ENCODE measurements at places on chromosomes 11 and 22. TPM values are rescaled to one million over a fixed set of nuclear protein-coding genes. Genes with fewer than 3 reads are reported as not detected.

NOX4 gene
- total RNA-seq = not detected

NPTXR gene
- 1.2 TPM for total RNA-seq

LRRN4CL gene
- 0.17 TPM for total RNA-seq

PC gene
- total RNA-seq = 15.9 TPM

FAM118A gene
- total RNA-seq = 38.6 TPM

IFITM10 gene
- 0.32 TPM for total RNA-seq

FGF3 gene
- not detected for total RNA-seq

CRYBB2 gene
- total RNA-seq = not detected

OSBP2 gene
- total RNA-seq = 1.9 TPM

GNAZ gene
- total RNA-seq = 0.75 TPM

REXO2 gene
- 111 TPM for total RNA-seq

SCGB1C1 gene
- total RNA-seq = not detected

TMEM126B gene
- total RNA-seq = 52.5 TPM

OR56B1 gene
- not detected for total RNA-seq

CLDN5 gene
- 0.47 TPM for total RNA-seq

GRAMD1B gene
- 155 TPM for total RNA-seq

TRIM21 gene
- 31.6 TPM for total RNA-seq

XKR3 gene
- total RNA-seq = not detected

F2 gene
- total RNA-seq = not detected

OR10G7 gene
- total RNA-seq = not detected

KREMEN1 gene
- not detected for total RNA-seq

SLC22A25 gene
- not detected for total RNA-seq

DBX1 gene
- not detected for total RNA-seq

RTN4RL2 gene
- 0.54 TPM for total RNA-seq

HTR3A gene
- total RNA-seq = not detected
